Fibroblast of skin of left quadriceps (primary cell): ENCODE measurements at places on chromosomes 6 and 20.

DNA sequence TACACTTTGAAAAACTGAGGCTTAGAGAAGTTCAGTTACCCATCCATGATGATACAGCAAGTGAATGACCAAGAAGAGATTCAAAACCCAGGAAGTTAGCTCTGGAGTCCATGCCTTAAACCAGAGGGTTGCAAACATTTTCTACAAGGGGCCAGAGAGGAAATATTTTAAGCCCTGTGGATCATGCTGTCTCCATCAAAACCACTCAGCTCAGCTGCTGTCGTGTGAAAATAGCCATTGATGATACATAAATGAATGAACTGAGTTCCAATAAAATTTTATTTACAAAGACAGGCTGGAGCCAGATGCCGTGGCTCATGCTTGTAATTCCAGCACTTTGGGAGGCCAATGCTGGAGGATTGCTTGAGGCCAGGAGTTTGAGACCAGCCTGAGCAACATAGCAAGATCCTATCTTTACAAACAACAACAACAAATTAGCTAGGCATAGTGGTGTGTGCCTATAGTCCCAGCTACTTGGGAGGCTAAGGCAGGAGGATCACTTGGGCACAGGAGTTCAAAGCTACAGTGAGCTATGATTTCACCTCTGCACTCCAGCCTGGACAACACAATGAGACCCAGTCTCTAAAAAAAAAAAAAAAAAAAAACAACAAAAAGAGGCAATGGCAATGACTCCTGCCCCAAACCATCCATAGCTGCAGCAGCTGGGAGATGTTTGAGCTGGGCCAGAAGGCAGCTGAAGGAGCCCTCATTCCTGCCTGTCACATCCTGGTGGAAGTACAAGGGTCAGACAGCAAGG lies 44.1 kb upstream of the RIN2 start:
- DNase-seq: no peak

- DNase-seq: no peak
These were observed 859 bp upstream of the RAE1 start for GRCh38 chr20:57350081-57350710.

DNA sequence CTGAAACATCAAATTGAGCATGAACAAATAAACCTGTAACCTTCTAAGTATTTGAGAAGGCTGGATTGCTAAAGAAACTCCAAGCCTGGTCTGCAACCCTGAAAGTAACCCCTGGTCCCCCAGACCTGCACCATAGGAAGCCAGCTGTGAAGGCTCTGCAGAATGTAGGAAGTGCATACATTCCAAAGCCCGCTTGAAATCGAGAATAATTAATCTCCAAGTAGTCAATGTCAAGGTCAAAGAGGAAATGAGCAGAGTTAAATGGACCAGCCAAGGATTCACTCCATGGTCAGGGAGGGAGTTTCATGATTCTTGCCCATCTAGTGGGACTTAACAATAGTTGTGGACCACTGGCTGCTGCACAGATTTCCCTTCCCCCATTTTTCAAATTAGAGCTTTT lies 107.6 kb upstream of the RNF24 start:
- no peak for DNase-seq

DNA sequence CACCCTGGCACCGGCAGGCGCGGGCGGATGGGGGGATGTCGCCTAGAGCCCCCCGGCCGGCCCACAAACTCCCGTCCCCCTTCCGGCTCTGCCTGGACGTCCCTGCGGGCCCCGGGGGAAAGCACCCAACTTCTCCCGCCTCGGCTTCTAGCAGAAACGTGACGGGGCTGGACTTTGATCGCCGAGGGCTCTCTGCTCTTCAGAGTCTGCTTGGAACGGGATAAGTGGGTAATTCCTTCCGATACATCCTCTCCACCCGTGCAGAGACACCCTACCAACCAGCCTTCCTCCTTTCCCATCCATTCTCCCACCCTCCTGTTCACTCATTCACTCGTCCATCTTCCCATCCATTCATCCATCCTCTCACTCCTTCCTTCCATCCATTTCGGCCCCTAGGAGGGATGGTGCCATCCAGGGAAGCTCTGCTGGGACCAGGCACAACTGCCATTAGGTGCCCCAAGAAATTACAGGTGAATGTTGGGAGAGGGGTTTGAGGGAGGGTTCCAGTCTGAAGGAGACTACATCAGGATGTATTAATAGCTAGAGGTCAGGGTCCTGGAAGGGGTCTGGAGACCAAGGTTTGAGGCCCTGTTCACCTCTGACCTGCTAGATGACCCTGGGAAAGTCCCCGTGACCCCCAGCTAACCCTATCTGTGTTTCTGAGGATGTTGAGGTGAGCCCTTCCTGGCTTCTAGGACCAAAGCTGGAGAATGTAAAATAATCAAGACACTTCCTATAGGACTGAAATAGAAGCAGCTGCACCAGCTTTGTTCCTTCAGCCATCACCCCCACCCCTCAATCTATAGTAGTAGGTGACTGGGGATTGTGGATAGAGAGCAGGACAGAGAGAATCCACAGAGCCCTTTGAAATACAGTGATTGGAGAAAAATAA lies 538 bp downstream of the TTLL9 start:
- DNase-seq: no peak

GRCh38 chr20:59837623-59838394 lies 95.6 kb downstream of the SYCP2 start:
- no peak for DNase-seq

- peak; percentile 79 for DNase-seq
These were observed 185.8 kb upstream of the RAB32 start for GRCh38 chr6:146357578-146358430.

DNA sequence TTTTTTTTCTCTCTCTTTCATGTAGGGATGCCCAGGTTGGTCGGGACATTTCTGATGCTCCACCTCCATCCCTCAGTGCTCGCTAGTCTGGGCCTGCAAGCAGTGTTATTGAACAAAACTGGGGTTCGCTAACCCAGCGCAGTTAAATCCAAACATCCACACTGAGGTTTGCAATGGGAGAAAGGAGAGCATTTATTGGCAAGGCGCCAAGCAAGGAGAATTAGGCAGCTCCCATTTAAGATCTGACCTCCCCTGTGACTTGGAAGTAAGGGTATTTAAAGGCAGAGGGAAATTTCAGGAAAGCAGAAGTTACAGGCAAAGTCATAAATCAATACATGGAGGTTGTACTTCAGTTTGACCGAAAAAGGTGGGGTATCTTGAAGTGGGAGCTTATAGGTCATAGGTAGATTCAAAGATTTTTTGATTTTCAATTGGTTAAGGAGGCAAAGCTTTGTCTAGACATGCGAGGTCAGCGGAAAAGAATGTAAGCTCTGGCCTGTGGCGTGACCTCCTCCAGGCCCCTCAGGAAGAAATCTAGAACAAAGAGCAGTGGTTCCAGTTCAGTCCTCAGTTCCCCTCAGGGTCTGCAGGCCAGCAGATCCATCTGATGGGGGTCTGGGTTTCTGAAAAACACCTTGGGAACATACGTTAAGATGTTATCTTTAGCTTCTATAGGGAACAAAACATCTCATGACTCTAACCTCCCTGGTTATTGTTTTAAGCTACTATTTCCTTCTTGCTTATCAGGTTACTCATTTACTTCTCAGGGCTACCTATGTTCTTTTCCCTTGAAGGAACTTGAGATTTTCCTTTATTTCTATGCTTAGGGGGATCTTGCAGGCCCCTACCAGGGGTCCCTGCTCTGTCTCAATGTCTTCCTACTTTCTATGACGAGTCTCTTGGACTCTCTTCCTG lies 66.0 kb upstream of the KIF16B start:
- no peak for DNase-seq

DNA sequence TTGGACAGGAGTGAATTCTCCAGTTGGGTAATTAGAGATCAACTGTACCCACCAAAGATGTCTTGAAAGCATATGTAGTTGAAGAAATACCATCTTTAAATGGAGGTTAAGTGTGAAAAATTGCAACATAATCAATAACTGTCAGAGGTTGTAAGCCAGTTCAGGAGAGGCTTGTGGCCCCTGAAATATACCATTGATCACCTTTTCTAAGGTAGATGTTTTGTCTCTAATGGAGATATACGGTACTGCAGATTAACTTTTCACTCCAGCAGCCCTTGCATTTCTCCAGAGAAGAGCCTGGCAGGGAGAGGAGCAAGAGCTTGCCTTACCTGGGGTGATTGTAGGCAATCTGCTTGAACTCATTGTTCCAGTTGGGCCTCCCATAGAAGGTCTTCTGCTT lies 48.8 kb downstream of the NOX3 start:
- no peak for DNase-seq

DNA sequence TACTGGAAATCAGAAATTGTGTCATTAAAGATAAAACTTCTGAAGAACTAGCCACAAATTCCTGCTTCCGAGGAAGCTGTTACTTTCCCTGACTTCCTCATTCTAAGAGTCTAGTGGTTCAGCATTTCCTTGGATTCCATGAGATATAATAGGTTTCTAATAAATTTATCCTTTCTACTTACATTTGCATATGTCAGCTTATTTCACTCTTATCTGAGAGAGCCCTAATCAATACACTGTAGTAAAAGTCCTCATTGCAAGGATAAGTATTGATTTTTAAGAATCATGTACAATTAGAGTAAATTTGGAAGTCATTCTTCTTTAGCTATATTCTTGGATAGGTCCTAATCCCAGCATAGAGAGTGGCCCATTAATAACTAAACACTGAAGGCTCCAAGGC lies 16.9 kb upstream of the THEMIS start:
- no peak for DNase-seq

DNA sequence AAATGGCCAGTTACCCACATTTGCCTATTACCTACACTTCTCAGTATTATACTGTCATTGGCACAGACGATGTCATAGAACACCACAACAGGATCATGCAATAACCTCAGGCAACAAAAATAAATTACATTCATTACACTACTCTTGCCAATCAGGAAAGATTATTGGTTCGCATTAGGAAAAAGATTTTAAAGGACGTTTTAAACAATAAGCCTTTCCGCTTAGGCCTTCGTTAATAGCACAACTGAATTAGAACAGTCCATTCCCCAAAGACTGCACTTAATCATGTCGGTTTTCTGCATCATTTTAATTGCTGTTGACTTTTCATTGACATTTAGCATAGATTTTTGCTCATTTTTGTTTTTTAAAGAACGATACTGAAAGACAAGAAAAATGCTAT lies 912 bp upstream of the SENP6 start:
- no peak for DNase-seq

GRCh38 chr6:2973676-2974075 lies 2.3 kb upstream of the SERPINB6 start:
- peak; percentile 44 for DNase-seq

DNA sequence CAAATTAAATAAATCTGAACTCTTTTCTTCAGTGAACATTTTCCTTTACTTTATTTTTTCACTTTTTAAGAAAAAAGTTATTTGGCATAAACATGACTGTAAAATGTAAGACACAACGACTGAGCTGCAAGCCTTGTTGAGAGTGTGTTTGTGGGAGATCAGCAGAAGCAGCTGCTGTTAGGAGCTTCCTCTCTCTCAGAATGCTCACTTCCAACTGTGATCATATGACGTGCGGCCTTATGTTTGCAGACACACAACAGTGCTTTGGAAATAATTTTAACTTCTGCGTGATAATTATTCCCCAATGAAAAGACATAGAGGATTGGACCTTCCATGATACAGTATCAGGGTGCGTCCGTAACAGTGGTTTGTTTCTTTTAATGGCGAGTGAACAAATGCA lies 104.0 kb downstream of the ARHGAP18 start:
- DNase-seq: no peak

GRCh38 chr6:15800841-15801617 lies 138.2 kb upstream of the DTNBP1 start:
- DNase-seq: no peak

GRCh38 chr6:131575834-131576478 lies 2.9 kb downstream of the ARG1 start:
- no peak for DNase-seq

- no peak for DNase-seq
These were observed 142.4 kb downstream of the FNDC1 start for GRCh38 chr6:159311618-159312017.

- DNase-seq: peak; percentile 45
These were observed 224.4 kb upstream of the FLRT3 start for GRCh38 chr20:14561741-14562221.

DNA sequence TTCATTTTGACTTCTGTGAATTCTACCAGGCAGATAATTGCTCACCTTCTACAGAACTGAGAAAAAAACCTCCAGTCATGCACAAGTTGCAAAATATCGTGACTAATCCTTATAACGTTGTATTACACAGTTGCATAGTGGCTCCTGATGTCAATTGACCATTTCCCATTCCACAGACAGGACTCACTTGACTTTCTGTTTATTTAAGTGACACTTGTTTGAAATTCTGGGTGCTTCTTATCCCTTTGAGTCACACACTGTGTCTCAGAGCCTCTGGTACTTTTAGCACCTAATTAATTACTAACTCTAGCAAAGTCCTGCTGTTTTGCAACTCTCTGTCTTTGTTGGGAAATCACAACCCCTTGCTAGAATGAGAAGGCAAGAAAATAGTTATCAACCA lies 16.2 kb upstream of the RSPO3 start:
- peak; percentile 80 for DNase-seq

GRCh38 chr6:42257063-42257462 lies 39.4 kb upstream of the MRPS10 start:
- DNase-seq: no peak

DNA sequence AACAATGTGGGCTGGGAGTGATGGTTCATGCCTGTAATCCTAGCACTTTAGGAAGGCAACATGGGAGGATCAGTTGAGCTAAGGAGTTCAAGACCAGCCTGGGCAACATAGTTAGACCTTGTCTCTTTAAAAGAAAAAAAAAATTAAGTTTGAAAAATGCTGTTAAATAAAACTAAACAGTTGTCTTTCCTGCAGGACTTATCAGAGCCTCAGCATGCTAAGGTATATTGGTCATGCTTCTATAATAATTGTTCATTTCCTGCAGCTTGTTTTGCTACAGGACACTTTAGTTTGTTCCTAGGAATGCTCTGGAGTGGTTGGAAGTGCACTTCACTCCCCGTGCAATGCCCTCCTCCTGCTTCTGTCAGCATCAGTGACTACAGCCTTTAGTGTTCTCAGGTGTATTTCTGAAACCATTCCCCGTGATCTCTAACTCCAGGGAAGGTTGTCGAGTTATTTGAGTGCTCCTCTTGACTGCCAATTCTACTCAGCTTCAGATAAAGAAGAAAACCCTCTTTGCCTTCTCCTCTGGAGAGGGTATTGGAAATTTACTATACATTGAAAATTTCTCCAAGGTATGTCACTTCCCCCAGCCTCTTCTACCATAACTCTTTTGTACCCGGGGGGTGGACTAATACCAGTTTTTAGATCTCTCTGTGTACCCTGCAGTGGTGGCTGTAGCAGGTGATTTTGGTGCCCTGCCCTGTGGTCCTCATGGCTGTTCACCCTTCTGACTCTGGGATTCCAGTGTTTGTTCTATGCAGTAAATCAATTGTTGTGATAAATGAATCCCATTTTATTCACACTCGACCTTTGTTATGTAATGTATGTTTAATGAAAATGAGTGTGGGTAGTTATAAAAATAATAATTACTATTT lies 33.8 kb downstream of the NHLRC1 start:
- DNase-seq: no peak

- DNase-seq: no peak
These were observed 220.5 kb downstream of the ANKRD60 start for GRCh38 chr20:58007947-58008346.
